BJ (cell line): ENCODE measurements at places on chromosomes 7 and 10.

- DNase-seq = no peak
These were observed 201.7 kb upstream of the KLF14 start for GRCh38 chr7:130935564-130936157.

GRCh38 chr10:15313047-15313446 lies 58.0 kb downstream of the FAM171A1 start:
- no peak for DNase-seq

DNA sequence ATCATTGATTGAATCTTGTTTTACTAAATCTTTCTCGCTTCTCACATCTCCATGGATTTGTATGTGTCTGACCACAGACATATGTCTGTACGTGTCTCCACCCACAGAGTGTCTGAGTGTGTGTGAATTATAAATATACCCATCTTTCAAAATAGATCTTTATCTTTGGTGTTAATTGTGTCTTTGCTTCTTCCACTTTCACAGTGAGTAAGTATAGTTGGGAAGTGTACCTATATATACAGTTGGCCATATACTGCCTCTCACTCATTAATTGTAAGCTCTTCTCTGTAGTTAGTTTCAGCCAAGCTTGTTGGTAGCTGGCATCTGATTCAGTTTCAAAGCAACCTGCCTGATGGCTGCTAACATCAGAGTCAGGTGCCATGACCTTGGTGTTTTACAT lies 18.4 kb downstream of the EEPD1 start:
- DNase-seq = no peak

GRCh38 chr10:110392868-110393740 lies 88.4 kb upstream of the SMNDC1 start:
- peak; percentile 52 for DNase-seq

DNA sequence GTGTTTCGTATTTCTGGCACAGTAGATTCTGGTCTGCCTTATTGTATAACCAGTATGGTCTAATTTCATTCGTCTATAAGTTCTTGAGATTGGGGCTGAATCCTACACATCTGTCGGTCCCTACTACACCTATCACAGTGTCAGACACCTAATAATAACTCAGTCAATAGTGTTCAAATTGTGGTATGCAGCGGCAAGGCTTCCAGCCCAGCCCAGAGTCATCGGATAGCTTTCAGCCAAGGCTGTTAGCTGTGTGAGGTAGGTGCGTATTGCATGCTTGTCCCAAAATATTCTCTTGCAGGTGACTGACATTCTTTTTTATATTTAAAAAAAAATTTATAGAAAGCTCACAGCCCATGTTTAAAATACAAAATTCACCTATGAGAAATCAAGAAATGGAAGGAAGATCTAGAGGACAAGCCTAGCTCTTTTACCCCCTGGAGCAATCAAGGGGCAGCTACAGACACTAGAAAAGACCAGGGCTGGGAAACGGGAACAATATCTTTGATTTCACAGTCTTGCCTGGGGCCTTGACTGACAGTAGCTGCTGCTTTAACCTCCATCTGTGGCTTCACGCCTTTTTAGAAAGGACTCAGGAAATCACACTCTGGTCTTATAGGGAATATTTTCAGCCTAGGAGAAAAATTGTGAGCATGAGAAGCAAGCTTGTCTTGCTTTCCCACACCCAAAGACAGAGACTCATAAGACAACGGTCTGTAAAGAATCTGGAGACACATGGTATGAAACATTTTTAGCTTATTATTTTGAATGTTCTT lies 9.5 kb upstream of the ASB4 start:
- no peak for DNase-seq

DNA sequence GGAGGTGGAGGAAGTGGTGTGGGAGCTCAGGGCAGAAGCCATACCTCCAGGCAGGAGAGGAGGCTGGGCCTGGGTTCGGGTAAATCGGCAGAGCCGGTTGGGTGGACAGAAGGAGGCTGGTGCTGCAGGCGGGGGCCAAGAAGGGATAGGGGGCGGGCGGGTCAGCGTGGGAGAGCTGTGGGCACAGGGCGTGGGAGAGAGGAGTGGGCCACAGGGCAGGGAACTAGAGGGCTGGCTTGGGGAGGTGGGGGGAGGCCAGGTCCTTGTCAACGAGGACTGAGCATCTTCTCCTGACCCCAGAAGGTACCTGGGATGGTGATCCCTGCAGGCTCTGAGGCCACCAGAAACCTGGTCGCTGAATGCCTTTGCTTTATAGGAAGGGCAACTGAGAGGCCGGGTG lies 11.9 kb downstream of the LAT2 start:
- DNase-seq = no peak

GRCh38 chr10:35640474-35640873 lies 1.6 kb downstream of the FZD8 start:
- no peak for DNase-seq

DNA sequence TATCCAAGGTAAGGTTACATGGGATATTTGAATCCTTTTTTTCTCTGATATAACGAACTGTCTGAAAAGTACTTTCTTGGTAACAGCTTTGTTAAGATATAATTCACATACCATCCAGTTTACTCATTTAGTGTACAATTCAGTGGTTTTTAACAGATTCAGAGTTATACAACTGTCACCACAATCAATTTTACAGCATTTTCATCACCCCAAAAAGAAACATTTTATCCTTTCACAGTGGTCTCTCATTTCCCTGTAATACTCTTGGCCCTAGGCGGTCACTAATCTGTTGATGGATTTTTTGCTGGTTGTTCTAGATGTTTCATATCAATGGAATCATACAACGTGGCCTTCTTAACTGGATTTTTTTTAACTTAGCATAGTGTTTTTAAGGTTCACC lies 91.6 kb downstream of the GLCCI1 start:
- no peak for DNase-seq

- no peak for DNase-seq
These were observed 56.7 kb upstream of the SEMA3A start for GRCh38 chr7:84251277-84251781.

DNA sequence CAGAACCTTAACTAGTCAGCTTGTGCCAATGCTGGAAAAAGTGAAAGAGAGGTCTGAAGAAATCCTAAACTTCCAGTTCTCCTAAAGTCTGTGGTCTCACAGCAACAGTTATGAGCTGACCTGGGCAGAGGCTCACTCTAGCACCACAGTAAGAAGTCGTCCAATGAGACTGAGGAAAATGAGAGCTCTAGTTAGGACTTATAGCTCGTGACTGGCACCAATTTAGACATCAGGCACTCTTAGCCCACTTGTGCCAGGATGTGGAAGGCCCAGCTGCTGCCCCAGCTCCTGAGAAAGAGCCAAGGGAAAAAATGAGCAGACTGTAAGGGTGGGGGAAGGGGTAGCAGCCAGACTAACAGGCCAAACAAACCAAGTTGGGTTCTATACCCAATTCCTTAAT lies 7.6 kb downstream of the MMS19 start:
- no peak for DNase-seq

GRCh38 chr10:131692686-131693334 lies 208.0 kb upstream of the PPP2R2D start:
- no peak for DNase-seq

DNA sequence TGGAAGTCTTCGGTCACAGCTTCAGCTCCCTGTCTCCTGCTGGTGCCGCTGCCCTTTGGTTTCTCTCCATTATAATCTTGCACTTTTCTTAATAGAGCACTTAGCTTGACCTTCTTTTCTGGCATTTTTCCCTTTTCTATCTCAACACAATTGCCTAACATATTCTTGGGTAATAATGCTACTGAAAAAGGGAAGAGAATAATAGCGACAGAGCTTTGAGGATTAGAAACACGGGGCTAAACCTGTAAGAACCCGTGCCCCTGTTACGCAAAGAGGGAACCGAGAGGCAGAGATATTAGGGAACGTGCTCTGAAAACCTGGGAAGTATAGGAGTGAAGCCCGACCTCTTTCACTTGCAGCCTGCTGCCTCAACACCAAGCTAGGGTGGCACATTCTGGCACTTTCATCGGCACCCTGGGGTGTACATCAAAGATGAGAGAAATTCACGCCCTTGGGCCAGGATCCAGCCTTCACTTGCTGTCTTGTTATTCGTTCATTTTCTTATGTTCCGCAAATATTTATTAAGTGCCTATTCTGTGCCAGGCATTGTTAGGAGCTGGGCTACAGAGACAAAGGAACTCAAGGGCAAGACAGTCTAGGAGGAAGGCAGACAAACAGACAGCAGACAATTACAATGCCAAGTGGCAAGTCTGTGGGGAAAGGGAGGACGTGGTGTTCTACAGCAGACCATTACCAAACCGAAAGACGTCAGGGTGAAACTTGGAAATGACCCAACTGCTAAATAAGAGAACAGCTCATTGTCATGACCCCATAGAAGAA lies 33.0 kb upstream of the GALNTL5 start:
- no peak for DNase-seq

- DNase-seq = no peak
These were observed 2.0 kb downstream of the C10orf105 start for GRCh38 chr10:71717551-71717951.

GRCh38 chr7:98303906-98304305 lies 22.4 kb downstream of the BRI3 start:
- DNase-seq = no peak

- no peak for DNase-seq
These were observed 144.0 kb downstream of the ATE1 start for GRCh38 chr10:121783782-121784372.

DNA sequence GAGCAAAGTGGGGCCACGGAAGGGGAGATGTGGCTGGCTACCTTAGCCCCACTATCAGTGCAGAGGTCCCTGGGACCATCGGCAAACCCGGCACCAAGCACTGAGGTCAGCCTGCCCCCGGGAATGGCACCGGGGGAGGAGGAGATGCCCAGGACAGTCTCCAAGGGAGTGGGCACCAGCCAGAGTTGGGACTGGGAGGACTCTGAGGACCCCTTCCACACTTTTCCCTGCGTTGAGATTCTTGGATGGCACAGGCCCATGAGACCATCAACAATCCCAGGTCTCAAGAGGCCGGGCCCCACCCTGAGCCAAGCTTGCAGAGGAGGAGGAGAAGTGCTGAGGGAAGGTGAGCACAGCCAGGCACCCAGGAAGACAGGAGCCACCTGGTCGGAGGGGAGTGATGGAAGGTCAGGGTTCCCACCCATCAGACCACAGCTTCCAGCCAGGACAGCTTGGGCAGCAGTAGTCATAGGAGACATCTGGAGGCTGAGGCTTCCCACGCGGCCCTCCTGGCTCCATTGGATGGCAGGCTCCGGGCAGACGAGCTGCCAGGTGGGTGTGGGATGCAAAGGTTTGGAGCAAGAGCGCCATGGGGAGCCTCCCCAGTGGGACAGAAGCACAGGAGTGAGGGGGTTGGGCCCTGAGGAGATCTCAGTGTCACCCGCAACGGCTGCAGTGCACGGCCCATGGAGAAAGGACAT lies 2.6 kb upstream of the OPN4 start:
- no peak for DNase-seq
